ENCODE measurements at places on chromosomes 6 and 20.

GRCh38 chr6:154520280-154520679, 9.8 kb upstream of the CNKSR3 start:
- DNase-seq = no peak

GRCh38 chr6:164477101-164477500, 832.3 kb downstream of the C6orf118 start:
- DNase-seq = no peak

DNA sequence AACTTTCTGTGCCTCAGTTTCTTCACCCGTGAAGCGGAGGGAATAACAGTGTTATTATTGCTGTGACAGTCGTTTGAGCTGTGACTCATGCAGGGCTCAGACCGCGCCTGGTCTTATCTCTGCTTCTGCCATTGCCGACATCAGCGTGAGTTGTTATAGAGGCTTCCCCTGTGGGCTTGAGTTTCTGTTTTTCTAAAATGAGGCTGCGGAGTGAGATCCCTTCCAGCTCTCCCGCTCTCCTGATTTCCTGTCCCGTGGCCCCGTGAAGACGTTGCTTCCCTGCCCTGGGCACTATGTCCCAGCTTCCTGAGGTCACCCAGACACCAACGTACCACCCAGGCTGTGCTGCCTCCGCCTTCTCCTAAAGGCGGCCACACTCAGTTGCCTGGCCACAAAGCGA, 278.5 kb downstream of the BMP7 start:
- DNase-seq = no peak

GRCh38 chr6:112237595-112237994, 16.8 kb downstream of the LAMA4 start:
- no peak for DNase-seq

GRCh38 chr6:13788820-13789219, 25.5 kb downstream of the MCUR1 start:
- DNase-seq = no peak

DNA sequence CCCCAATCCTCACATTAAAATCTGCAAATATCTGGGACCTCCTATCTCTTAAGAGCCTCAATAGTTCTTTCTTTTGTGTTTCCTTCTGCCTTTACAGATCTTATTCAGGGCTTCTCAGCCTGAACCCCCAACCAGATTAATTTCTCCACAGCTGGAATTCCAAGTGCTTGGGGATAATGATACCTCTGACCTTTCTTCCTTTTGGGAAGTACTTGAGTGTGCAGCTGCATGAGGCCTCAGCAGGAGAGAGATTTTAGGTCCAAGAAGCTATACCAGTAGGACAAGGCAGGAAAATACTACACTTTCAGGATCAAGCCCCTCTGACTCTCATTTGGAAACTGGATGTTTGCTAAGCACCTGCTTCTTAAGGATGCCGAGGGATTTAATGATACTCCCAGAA, 2.6 kb downstream of the PHF20 start:
- DNase-seq = no peak

- DNase-seq = no peak
Measured at GRCh38 chr6:109892451-109893435, 85.4 kb upstream of the GPR6 start.

DNA sequence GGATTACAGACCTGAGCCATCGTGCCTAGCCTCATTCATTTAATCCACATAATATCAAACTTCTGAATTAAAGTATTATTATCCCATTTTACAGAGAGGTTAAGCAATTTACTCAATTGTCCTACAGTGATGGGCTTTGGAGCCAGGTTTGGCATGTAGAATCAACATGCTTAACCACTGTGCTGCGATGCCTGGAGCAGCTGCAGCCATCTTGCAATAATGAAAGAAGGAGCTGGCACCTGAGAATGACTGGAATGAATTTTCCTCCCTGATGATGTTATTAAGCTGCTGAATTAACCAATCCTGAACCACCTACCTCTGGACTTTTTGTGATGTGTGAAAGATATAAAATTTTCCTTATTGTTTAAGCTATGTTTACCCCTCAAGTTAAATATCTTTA, 13.1 kb upstream of the CCND3 start:
- no peak for DNase-seq

DNA sequence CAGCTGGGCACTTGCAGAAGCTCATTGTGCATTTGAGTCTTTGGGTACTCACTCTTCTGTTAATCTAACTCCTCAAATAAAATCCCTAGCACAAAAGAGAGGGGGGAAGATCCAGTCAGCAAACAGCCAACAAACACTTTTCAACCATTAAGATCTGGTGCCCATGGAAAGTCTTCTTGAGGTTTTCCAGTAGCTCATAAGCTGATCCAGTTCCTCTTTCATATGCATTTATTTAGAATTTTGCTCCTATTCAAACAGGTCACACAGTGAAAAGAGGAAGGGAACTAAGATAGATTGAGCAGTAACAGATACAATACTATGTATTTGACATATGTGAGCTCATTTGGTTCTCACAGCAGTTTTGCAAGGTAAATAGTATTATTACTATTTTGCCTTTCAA, 38.6 kb downstream of the HLA-DPB1 start:
- DNase-seq = no peak

- no peak for DNase-seq
Measured at GRCh38 chr20:34705008-34705396, 858 bp downstream of the TP53INP2 start.

DNA sequence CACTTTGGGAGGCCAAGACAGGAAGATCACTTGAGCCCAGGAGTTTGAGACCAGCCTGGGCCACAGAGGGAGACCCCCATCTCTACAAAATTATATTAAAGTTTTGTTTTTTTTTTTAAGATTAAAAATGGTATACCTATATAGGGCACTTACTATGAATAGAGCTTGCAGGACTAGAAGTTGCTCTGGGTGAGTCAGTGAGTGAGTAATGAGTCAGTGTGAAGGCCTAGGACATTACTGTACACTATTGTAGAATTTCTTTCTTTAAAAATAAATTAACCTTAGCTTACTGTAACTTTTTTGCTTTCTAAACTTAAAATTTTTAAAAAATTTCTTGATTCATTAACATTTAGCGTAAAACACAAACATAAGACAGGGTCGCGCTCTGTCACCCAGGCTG, 29.7 kb downstream of the STK35 start:
- no peak for DNase-seq

DNA sequence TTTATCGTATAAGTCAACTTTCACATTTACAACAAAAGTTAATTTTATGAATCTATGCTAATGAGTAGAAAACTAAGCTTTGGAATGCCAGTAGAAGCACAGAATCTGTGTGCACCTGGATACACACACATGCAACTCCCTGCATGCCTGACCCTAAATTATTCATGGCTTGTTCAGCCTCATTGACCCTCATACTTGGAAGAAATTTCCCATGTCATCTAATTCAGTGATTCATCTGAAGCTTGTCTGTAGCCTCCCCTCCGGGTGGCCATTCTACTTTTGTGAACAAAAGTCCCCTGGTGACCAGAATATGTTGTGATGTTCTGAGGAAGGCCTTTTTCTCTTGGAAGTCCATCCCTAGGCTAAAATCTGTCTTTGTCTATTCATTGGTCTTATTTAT, 1078.4 kb downstream of the KIF16B start:
- no peak for DNase-seq

- no peak for DNase-seq
Measured at GRCh38 chr20:58713801-58714339, 21.3 kb downstream of the NPEPL1 start.

GRCh38 chr20:43386878-43387277, 70.8 kb upstream of the SRSF6 start:
- DNase-seq = no peak

GRCh38 chr20:62014488-62014775, 51.2 kb downstream of the TAF4 start:
- no peak for DNase-seq

- no peak for DNase-seq
Measured at GRCh38 chr6:33075208-33075567, 602 bp upstream of the HLA-DPB1 start.

DNA sequence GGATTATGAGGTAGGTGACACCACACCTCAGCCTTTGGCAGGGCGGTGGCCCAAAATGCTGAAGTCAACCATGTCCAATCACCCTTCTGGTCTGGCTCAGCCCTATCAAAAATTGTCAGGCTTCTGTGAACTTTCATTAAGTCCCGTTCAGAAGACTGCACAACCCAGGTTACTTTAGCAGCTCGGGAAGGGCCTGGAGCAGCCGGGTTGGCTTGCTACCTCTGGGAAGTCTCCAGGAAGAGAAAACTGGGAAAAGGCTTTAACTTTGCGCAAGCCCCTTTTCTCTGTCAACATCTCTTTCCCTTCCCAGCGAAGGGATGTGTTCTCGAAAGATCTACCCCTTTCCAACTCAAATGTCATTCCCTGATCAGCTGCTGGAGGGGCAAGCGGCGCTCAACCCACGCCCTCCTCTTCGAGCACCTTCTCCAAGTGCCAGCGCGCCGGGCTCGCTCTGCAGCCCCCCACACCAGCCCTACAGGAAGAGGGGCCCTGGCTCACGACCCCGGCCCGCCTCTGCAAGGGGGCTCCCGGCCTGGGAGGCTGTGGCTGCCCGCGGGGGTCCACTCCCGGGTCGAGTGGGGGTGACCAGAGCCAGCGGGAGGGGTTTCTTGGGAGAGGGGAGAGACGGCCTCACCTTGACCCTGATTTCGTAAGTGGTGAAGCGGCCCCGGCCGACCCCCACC, 573 bp downstream of the SNX3 start:
- peak; percentile 3 for DNase-seq

GRCh38 chr6:117531346-117531745, 48.9 kb downstream of the DCBLD1 start:
- no peak for DNase-seq

DNA sequence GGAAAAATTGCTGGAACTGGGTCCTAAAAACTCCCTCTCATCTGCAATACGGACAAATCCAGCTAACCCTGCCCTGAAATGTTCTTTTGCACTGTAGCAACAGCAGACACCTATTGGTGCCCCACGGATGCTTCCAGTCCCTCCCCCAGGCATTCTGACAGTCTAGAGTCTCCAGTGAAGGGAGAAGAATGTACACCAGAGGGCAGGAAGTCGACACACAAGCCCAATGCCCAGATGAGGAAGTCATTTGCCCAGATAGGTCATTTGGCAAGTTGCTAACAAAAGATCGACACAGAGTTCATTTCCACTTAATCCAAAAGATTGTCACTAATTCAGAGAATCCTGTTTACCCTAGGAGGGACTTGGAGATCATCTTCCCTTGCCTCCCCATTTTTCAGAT, 293.0 kb upstream of the PRDM1 start:
- DNase-seq = no peak

GRCh38 chr6:19715167-19715551, 122.0 kb upstream of the ID4 start:
- no peak for DNase-seq

GRCh38 chr6:50145125-50145524, 95.4 kb upstream of the DEFB112 start:
- no peak for DNase-seq

DNA sequence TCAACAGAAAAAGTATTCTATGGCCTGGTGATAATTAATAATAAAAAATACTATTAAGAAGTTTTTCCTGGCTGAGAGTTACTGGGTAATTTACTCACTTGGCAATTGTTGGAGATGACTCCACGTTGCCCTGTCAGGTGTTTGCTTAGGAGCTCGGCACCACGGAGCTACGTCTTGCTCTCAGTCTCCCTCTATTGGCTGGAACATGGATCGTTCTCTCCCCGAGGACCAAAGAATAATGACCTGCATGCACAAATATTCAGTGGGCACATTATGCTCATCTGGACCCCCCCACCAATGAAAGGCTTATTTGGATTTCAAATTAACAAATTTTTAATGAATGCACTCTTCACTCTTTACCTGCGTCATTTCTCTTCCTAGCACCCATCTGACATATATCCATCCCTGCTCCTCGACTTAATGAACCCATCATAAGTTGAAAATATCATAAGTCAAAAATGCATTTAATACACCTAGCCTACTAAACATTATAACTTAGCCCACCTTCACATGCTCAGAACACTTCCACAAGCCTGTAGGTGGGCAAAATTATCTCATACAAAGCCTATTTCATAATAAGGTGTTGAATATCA, 71.0 kb upstream of the CD83 start:
- no peak for DNase-seq

DNA sequence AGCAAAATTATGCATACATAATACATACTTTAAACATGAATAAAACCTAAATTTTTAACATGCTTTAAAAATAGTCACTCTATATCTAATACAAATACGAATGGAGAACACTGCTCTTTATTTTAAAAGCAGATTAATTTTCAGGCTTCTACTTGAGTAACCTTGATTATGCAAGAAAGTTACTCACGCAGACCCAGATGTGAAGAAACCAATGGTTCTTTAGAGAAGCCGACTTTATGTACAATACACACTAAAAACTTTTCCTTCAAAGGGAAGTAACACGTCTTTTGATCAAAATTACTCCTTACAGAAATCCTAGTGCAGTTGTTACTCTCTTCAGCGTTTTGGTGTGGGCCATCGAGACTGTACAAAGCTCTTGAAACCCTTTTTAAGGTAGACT, 136.9 kb upstream of the SLC22A16 start:
- DNase-seq = no peak

GRCh38 chr6:157825243-157825904, 2.3 kb downstream of the SNX9 start:
- no peak for DNase-seq

DNA sequence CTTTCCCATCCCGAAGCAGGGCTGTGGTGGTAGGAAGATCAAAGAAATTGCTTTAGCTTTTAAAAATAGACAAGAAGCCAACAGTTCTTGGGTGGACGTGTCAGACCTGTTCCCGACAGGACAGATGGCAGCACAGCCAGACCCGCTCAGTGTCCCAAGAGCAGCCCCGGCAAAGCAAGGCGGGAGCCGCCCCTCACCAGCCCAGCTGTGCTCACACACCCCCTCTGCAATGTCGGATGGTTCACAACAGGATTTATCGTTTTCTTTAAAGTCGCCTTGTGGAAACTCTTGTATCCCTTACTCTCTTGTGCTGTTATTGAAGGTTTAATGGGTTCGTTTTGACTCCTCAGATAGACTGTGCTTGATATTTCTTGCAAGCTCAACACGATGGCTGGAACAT, 302.4 kb downstream of the THBS2 start:
- DNase-seq = no peak

- no peak for DNase-seq
Measured at GRCh38 chr20:17655286-17655651, 26.8 kb downstream of the RRBP1 start.

DNA sequence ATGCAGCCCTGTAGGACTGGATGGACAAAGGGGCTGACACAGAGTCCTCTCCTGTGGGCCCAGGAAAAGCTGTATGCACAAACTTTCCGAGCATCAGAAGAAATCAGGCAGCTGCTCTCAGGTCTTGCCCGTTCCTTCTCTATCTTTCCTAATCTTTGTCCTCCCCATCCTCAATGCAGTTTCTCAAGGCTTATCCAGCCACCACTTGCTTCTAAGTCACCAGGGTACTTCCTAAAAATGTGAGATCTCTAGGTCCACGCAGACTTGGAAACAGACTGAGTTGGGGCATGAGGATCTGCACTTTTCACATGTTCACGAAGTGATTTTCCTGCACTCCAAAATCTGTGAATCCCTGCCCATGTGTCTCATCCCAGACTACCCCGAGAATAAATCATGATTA, 394.5 kb upstream of the SLC35B3 start:
- no peak for DNase-seq

- no peak for DNase-seq
Measured at GRCh38 chr6:87699576-87699975, 2.5 kb downstream of the AKIRIN2 start.

- peak; percentile 61 for DNase-seq
Measured at GRCh38 chr20:8305449-8305978, 173.4 kb downstream of the PLCB1 start.

GRCh38 chr6:39143238-39143930, 28.4 kb upstream of the SAYSD1 start:
- no peak for DNase-seq

Data from effector CD8-positive, alpha-beta T cell (primary cell).